ENCODE measurements at places on chromosomes 16 and 17.
A peak's percentile ranks its signal among the peaks of the same experiment; 100 is the strongest.

- DNase-seq, result no peak
Measured at GRCh38 chr16:11980136-11980844, 3.8 kb downstream of the SNX29 start.

- DNase-seq, result no peak
Measured at GRCh38 chr17:11612956-11613355, 14.7 kb downstream of the DNAH9 start.

DNA sequence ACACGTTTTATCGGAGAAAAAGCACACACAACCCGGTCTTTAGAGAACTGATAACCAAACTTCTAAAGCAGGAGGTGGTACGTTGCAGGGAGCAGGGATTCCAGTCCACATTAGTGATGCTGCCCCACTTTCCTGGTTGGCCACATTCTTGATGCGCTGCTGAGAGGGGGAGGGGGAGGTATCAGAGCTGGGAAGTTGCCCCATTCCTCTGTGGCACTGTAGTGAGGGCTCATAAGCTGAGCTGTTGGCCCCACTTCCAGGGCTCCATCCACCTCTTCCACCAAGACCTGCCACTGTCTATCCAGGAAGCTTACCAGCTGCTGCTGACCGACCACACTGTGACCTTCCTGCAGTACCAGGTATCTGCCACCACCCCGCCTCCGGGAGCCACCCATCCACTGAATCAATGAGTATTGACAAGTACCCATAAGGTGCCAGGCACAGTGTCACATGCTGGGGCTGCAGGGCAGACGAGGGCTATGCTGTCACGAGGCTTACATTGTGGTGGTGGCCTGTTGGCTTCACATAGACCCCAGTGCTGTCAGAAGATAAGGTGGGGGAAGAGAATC is 1.1 kb downstream of the TSEN54 start:
- DNase-seq, result no peak

DNA sequence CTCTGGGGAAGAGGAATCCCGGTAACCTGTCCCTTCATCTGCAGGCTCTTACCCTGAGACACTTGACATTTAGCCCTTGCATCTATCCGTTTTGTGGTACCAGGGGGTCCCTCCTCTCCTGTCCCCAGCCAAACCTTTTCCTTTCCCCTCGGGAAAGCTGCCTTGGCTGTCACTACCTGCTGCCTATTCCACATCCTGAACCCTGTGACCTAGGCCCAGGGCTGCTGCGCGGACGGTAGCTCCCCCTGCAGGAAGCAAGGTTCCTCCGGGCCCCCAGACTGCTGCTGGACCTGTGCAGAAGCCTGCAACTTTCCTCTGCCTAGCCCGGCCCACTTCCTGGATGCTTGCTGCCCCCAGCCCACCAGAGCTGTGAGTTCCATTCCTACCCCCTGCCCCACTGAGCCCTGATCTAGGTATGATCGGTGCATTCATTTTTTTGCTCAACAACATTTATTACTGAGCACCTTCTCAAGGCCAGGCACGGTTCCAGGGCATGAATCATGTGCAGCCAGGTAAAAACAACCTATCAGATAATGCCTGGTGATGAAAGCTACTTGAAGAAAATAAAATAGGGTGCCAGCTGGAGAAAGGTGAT is 10.5 kb upstream of the ALDOA start:
- no peak for DNase-seq

DNA sequence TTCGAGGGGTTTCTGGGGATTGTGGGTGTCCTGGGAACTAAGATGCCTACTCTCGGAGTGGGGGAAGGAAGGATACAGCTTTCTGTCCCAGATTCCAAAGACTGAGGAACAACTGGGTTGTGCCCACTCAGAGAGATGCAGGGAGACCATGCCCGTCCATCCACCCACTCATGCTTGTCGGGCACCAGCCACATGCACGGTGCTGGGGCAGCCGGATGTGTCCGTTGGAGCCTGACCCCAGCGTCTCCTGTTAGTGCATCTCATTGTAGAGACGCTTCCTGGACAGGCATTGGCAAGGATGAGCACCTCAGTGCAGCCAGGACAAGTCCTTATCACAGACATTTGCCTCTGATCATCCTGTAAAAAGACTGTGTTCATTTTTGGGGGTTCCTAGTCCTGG is 58.1 kb downstream of the METRNL start:
- DNase-seq, result no peak

DNA sequence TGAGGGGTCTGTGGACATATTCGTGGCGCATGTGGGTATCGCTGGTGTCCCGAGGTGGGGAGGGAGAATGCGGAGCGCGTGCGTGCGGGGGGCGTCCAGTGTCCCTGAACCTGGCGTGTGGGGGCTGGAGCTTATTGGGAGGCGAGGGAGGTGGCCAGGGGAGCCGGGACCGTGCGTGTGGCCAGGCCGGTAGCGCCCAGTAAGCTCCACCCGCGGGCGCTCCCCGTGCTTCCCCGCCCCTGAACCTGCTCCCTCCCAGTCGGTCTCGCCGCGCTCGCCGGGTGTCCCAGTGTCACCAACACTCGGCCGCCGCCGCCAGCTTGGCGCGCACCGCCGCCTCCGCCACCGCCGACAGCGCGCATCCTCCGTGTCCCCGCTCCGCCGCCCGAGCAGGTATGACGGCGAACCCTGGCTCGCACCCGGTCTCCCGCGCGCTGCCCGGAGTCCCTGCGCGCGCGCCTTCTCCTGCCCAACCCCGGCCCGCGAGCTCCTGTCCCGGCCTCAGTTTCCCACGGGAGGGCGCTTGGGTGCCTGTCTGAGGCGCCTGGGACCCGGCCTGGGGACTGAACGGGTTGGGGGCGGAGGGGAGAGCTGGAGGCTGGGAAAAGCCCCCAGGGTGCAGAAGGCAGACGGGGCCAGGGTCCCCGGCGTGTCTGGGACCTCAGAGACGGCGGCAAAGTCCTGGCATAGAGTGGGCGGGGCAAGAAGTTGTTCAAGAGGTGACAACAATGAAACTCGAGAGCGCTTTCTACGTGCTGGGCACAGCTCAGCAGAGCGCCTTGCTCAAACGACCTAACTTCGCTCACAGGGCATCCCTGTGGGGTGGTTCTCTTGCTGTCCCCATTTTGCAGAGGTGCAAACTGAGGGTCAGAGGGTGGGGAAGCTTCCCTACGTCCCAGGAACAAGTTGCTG is at the start of gene SCNN1B:
Gene SCNN1B, plus strand, starts transcription at position 258 of the 912 bp plus-strand sequence. CDS start 46,298 bp downstream, outside the sequence.
- no peak for DNase-seq

DNA sequence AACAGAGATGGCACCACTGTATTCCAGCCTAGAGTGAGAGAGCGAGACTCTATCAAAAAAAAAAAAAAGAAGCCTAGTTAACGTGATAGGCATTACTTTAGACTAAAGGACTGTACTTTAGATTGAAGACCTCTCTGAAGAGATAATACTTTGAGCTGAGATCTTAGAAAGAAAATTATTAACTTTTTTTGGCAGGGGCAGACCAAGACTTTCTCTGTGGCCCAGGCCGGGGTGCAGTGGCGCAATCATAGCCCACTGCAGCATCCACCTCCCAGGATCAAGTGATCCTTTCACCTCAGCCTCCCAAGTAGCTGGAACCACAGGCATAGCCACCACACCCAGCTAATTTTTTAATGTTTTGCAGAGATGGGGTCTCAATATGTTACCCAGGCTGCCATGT is 75.7 kb upstream of the TNRC6A start:
- DNase-seq, result no peak

DNA sequence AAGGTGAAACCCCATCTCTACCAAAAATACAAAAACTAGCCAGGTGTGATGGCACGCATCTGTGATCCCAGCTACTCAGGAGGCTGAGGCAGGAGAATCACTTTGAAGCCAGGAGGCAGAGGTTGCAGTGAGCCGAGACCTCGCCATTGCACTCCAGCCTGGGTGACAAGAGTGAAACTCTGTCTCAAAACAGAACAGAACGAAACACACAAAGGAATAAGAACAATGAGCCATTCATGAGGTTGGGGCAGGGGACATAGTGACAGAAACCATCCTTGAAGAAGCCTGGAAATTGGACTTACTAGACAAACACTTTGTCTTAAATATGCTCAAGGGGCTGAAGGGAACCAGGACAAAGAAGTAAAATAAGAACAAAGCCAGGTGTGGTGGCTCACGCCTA is 39.4 kb downstream of the WDR45B start:
- no peak for DNase-seq

DNA sequence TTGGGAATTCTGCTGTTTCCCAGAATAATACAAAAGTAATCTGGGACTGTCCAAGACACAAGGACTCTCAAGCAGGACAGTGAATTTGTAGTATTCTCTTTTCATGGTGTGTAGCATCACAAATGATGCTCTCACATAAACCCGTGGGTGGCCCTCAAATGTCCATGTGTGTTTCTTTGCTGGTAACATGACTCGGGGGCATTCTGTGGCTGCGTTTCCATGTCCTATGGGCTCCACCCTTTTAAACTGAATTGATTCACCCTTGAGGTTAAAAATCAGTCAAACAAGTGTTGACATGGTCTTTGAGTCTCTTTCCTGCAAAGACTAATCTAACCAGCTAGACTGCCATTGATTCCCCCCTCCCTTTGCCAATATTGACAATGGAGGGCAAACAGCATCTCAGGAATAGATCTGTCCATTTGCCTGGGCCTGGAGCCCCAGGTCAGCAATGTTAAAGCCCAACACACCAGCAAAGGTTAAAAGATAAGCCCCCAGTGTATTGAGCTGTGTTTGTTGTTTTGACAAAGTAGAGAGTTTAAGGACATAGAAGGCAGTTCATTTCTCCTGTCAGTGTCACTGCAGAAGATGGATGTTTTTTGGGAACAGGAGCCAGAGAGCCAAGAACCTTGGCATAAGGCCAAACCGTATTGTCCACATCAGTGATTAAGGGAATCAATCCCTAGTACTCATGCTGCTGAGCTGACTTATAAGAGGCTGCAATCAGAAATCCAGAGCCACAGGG is 117.1 kb upstream of the COX10 start:
- no peak for DNase-seq

GRCh38 chr16:83473926-83474650 is 333.7 kb upstream of the HSBP1 start:
- no peak for DNase-seq

- peak; percentile 5 for DNase-seq
Measured at GRCh38 chr16:27564224-27564623, 14.3 kb downstream of the KATNIP start.

DNA sequence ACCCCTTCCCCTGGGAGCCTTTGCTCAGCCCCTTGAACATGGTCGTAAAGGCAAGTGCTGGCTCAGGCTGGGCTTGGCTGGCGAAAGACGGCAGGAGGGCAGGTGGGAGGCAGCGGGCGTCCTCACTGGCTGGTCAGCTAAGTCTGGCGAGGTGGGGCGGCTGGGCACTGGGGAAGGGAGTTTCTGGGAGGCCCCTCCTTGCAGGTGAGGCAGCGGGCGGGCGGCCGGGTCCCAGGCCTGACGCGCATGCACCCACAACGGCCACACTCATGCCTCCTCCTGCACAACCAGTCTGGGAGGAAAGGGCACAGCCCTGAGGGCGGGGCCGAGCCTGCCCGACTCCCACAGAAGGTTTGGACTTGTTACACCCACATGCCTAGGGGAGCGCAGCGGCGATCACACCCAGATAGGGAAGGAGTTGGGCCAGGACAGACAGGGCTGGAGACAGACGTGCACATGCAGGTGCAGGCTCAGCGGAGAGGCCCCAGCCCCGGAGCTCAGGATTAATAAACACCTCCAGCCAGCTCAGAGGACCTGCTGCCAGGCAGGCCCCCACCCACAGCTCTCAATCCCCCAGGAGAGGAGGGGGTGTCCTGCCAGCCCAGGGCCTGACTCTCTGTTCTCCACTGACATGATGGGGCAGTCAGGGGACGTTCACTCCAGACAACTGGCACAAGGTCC is at the start of gene EVPL:
Gene EVPL, minus strand, starts transcription at position 148 of the 681 bp plus-strand sequence. Its CDS starts 108 bp downstream, at position 40.
- DNase-seq, result no peak

DNA sequence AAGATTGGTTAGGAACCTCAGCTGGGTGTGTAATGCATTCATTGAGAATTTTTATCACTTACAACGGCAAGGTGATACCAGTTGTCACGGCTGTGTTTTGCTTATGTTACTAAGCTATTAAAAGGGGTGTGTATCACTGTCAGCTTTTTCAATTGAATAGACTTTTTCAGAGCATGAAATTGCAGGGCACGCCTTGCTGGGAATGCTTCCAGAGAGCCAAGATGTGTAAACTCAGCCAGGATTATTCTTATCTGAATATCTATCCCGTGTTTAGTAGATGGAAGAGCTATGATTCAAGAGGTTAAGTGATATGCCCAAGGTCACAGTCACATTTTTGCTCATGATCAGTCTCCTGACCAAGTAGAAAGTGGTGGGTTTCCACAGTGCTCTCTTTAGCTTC is 6.6 kb upstream of the TEKT3 start:
- DNase-seq, result peak; percentile 70

- no peak for DNase-seq
Measured at GRCh38 chr17:6666077-6666521, 14.5 kb downstream of the C17orf100 start.

DNA sequence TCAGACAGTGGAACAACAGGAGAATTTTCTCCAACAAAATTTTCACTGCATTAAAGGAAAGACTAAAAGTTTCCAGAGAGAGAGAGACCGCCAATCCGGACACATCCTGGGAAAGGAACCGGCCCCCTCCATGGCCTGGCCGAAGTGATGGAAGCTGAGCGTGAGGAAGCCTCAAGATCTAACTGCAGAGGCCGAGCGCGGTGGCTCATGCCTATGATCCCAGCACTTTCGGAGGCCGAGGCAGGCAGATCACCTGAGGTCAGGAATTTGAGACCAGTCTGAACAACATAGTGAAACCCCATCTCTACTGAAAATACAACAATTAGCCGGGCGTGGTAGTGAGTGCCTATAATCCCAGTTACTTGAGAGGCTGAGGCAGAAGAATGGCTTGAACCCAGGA is 3.9 kb downstream of the CTRB2 start:
- DNase-seq, result no peak

DNA sequence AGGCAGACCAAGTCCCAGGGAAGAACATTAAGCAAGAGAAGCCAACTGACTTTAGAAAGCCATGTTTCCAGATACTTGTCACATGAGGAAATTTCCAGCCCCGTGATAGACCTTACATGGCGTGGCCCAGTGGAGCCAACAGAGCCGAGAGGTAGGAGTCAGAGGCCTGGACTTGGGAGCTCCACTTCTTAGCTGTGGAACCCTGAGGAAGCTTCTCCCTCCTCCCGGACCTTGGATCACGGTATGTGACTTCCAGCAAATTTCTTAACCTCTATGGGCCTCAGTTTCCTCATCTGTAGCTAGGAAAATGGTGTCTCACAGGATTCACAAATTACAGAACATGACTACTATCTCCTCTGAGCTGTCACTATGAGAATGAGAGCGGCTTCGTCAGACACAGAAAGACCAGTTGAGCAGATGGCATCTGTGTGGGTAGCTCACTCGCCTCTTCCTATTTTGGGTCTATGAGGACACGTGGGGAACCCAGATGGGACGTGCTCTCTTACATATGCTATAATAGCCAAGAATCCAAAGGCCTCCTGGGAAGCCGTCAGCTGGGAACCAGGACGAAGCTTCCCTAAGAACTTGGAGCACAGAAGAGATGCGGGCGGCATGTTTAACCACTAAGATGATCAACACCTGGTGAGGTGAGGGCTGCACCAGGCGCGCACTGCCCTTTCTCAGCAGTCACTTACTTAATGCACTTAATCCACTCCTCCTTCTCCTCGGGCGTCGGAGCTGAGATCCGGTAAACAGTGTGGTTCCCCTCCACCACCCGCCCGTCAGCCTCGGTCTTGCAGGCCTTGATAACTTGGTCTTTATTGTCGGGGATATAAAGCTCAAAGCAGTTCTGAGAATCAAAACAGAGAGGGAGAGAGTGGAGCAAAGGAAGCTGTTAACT is 102.3 kb downstream of the CYTH1 start:
- DNase-seq, result no peak

GRCh38 chr17:43431714-43432523 is 33.1 kb downstream of the ARL4D start:
- DNase-seq, result peak; percentile 90

Measured in NCI-H1436 treated with DMSO at 0.1 percent for 48 hours (cell line).